ENCODE measurements at places on chromosomes 3 and 15. TPM values are rescaled to one million over a fixed set of nuclear protein-coding genes. Genes with fewer than 3 reads are reported as not detected.

The AZI2 gene
- total RNA-seq, result 35.5 TPM

- no peaks in the 10 kb centered on the region for H3K27me3 ChIP-seq
- H3K36me3 ChIP-seq, result no peaks in the 10 kb centered on the region
- no peak overlapping the region for H3K27ac ChIP-seq
- H3K4me3 ChIP-seq, result no peak overlapping the region
- no peak for DNase-seq
Measured at GRCh38 chr3:192090586-192090985, 629.6 kb downstream of the PYDC2 start.

DNA sequence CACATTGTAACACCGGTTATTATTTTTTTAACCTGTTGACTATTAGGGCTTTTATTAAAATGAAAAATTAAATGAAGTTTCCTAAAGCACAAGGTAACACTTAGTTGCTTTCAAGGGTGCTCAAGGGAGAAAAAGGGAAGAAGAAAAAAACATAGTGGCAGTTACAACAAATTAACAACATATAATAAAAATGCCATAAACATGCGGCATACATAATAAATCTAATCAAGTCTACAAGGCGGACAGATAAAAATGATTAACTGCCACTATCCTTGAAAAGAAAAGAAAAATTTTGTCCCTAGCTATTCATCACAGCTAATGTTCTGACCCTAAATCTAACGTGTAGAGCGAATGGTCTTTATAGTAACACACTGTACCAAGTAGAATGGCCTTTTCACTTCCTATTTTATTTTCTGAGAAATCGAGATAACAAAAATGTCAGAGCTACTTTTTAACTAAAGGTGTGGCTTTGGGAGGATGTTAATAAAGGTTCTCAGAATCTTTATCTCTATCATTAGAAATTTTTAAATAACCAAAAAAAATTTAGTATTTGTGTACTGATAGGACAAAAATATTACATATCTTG is 194.9 kb downstream of the FOXP1 start:
- DNase-seq, result no peak
- no peak overlapping the region for H3K4me3 ChIP-seq
- peak overlapping the region; percentile 50 for H3K27ac ChIP-seq
- H3K4me1 ChIP-seq, result peaks cover 74% of the 10 kb centered on the region
- H3K36me3 ChIP-seq, result peaks cover 3% of the 10 kb centered on the region
- no peaks in the 10 kb centered on the region for H3K27me3 ChIP-seq

The ARPIN gene
- 0.05 TPM for total RNA-seq

The EIF4E3 gene
- 36.7 TPM for total RNA-seq

All from activated CD4-positive, alpha-beta memory T cell treated with anti-CD3 and anti-CD28 coated beads for 36 hours (primary cell).